GM12864 (cell line): ENCODE measurements at places on chromosomes 2 and 18.

DNA sequence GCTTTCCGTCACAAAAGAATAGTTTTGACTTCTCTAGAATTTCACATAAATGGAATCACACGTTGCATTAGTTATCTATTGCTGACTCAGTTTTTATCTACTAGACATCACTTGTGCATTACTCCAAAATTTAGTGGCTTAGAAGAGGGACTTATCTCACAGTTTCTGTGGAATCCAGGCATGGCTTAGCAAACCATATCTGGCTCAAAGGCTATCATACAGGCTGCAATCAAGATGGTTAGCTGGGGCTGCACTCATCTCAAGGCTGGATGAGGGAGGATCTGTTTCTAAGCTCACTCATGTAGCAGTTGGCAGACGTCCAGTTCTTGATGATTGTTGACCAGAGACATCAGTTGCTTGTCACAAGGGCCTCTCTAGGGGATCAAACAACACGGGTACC lies 6.6 kb upstream of the DSC3 start:
- no peak for DNase-seq

GRCh38 chr2:151237422-151238025 lies 24.1 kb downstream of the RBM43 start:
- DNase-seq = no peak

DNA sequence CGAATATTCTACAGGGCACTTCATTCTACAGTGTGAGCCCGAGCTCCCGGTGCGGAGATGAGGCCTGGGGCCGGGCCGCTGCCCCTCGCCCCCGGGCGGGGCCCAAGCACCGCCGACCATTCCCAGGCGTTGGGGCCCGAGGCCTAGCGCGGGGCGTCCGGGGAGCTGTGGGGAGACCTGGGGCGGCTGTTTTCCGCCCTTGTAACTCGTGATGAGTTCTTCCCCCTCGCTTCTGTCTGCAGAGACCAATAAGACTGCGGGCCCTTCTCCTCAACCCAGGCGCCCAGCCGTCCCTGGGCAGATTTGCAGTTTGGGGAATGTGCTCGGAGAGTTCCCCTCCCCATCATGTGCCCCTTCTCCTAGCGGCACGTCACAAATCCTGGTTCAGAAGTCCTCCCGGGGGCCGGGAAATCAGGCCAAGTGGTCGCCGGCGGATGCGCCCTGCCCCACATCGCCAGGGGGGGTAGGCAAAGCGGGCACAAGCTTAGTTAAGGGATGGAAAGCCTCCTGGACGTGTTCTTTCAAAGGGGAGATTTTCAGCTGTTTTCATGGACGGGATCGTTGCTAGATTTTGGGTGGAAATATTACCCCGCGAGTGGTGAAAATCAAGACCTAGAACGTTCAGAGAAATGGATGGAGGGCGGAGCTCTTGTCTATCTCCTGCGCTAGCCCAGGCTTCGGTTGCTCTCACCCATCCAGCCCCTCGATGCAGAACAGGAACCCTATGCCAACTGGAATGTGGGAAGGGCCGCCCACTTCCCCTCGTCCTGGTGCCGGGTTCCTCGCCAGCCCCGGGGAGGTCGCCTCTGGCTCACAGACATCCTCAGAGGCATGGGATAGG lies 18.8 kb upstream of the HAAO start:
- no peak for DNase-seq

DNA sequence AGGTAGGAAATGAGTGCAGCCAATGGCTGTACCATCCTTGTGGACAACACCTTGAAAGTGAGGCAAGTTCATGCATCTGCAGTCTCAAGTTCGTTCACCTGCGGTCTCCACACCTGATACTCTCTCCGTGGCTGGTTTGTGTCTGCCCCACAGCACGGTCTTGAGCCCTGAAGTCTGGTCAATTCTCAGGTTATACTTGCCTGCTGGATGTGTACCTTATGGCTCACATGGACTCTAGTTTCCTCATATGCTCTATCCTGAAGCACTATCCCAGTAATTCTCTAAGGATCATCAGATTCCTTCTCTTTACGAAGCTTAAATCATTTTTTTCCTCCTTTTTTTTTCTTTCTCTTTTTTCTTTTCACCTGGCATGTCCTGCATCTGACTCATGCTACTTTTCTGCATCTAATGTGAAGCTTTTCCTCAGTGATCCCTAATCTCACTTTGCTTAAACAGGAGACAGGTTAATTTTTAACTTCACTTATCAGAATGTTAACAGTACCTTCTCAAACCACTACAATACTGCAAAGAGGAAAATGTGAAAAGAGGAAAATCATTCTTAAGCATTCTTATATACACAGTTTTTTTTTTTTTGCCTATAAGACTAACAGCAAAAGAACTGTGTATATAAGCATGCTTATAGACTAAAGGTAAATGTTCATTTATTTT lies 511.2 kb downstream of the SOX11 start:
- DNase-seq = no peak

DNA sequence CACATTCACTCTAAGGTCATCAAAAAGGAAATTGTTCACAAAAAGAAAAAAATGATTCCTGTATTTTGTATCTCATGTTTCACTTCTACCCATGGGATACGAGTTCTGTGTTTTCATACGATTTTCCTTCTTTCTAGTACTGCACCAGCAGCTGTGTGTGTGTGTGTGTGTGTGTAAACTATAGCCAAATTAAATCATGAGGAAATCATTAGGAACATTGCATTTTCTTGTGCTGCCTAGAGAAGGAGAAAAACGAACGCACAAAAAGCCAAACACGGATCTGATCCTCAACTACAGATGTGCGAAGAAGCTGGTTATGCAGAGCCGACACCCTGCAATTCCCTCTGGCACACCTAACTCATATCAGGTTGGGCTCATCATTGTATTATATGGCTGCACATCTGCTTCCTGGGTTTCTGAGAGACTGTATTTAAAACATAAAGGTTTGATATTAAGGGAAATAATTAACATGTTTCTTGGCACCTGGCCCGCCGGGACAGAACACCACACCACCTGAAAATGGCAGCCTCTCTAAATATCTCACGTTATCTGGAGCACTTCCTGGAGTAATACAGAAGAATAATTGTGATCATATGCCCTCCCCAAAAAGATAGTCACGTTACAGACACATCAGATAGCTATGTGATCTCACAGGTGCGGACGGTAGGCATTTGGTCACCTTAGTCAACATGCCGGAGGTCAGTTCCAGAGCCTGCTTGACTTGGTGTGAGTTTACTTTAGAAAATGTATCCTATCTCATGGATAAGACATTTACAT lies 586.3 kb upstream of the SALL3 start:
- no peak for DNase-seq

- DNase-seq = no peak
Observed at GRCh38 chr18:21196426-21196825, 45.6 kb upstream of the GREB1L start.

- no peak for DNase-seq
Observed at GRCh38 chr18:65468881-65469280, 281.9 kb upstream of the CDH7 start.

- no peak for DNase-seq
Observed at GRCh38 chr2:238216651-238217184, 13.2 kb upstream of the ILKAP start.

DNA sequence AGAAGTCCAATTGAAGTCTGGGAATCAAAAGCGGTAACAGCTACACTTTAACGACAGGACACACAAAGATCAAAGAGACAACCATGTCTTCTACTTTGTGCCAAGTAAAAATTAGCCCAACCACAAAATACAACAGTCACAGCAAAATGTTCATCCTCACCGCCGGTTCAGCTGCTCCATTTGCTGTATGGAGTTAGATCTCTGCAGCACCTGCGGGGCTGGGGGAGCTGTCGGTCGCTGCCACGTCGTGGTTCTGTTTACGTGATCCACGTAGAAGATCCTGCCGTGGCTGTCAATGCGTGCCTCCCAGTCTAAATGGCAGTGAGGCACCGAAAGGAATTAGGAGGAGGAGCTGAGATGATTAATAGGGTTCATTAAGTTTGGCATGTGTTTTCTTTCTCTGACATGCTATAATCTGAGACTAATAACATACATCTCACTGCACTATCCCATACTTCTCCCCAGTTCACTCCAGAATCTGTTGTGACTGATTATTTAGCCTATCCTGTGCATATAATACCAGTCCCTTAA lies 136.5 kb upstream of the STK17B start:
- no peak for DNase-seq

DNA sequence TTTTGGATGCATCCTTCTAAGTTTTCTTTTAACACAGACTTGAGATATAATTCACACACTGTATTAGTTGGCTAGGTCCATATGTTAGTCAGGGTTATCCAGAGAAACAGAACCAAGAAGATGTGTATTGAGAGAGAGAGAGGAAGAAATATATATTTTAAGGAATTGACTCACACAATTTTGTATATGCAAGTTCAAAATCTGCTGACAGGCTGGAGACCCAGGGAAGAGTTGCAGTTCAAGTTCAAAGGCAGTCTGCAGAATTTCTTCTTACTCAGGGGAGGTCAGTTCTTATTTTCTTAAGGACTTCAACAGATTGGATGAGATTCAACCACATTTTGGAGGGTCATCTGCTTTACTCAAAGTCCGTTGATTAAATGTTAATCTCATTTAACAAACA lies 23.0 kb upstream of the MRO start:
- no peak for DNase-seq

GRCh38 chr2:176130147-176130956 lies 847 bp downstream of the HOXD8 start:
- DNase-seq = no peak

DNA sequence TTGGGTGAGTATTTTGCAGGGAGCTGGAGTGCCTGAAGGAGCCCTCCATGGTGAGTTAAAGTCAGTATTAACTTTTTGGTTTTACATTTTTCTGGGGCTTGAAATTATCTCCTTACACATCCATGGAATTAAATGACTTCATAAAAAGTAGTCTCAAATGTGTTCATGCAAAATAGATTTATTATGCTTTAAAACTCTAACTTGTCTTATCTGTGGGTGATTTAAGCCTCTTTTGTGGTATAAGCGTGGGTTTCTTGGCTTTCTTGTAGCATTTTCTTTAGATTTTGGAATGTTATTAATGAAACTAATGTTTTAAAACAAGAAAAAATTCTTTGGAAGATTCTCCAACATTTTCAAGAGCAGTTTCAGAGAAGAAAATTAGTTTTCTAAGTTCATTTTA lies 27.8 kb downstream of the NABP1 start:
- no peak for DNase-seq
